ENCODE measurements at places on chromosomes 5 and 9. TPM values are rescaled to one million over a fixed set of nuclear protein-coding genes. Genes with fewer than 3 reads are reported as not detected.
A peak's percentile ranks its signal among the peaks of the same experiment; 100 is the strongest.

Gene ADAMTSL2
- total RNA-seq: 8.1 TPM

DNA sequence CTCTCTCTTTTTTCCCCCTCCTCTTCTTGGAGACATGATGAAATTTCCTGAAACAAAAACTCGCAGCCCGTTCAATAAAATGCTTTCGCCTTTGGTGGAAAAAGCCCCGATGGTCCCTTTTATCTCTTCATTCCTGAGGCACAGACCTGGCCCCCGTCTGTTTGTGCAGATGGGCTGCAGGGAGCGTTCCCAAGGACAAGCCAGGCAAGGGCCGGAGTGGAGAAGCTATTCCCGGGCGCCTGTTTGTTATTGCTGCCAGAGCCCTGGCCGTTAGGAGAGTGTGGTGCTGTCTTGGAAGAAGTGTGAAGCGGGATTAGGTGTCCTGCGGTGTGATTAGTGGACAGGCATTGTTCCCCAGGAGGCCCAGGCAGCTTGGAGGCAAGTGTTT lies 71.9 kb downstream of the SMIM23 start:
- DNase-seq: no peak

Gene CSF1R
- 19.5 TPM for total RNA-seq

DNA sequence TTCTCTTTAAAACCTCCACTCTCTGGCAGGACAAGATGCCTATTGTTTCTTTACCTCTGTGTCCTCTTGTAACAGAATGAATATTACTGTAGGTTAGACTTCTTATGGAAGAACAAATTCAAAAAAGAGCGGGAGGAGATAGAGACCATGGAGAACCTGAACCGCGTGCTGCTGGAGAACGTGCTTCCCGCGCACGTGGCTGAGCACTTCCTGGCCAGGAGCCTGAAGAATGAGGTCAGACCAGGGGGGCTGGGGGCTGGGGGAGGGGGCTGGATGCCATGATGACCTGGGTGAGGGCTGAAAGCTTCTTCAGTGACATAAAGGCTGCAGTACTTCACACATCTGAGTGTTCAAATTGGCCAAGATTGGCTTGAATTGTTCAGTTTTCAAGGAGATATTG lies 61.4 kb downstream of the CFAP90 start:
- DNase-seq: no peak

Gene RORB
- 5.7 TPM for total RNA-seq

GRCh38 chr5:29779141-29779540 lies 1414.3 kb upstream of the CDH6 start:
- DNase-seq: no peak

DNA sequence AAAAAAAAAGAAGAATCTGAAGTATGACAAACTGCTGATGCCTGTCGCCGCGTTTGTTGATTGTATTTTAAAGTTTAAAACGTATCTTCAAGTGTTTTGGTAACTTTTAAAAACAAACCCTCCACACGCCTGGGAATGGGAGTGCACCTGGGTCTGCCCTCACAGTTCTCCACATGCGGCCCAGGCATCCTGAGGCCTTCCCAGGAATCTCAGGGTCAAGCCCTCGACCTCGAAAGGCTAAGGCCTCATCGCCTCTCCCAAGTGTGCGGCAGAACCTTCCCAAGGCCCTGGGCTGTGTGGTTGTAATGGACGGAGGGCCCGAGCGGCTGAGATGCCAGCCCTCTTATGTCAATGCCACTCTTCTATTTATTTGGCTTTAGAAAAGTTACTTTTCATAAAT lies 94.4 kb downstream of the CAMSAP1 start:
- DNase-seq: peak; percentile 18

Gene TMEM252
- total RNA-seq: not detected

GRCh38 chr9:5786370-5787127 lies 46.4 kb downstream of the ERMP1 start:
- DNase-seq: no peak

Gene OR1Q1
- total RNA-seq: not detected

GRCh38 chr9:7974335-7974960 lies 174.9 kb upstream of the DMAC1 start:
- no peak for DNase-seq

- no peak for DNase-seq
Observed at GRCh38 chr9:136029556-136029955, 65.5 kb downstream of the NACC2 start.

DNA sequence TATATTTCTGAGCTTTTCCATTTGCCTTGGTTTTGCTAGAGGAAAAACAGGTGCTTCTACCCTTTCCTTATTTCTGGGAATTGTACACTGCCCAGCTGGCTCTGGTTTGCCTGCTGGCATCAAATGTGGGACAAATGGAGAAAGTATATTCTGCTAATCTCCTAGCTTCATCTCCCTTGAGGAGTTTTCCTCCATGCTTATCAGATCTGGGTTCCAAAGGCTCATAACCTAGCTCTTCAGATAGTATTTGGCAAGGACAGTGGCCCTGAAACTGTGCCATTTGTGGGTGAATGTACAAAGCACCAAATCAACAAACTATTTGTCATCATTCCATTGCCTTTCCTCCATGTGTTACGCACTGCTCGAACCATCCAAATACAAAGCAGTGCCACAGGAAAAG lies 16.2 kb downstream of the PRLR start:
- DNase-seq: no peak

Gene LCN10
- 7.7 TPM for total RNA-seq

- DNase-seq: no peak
Observed at GRCh38 chr5:124891179-124891578, 144.7 kb upstream of the ZNF608 start.

DNA sequence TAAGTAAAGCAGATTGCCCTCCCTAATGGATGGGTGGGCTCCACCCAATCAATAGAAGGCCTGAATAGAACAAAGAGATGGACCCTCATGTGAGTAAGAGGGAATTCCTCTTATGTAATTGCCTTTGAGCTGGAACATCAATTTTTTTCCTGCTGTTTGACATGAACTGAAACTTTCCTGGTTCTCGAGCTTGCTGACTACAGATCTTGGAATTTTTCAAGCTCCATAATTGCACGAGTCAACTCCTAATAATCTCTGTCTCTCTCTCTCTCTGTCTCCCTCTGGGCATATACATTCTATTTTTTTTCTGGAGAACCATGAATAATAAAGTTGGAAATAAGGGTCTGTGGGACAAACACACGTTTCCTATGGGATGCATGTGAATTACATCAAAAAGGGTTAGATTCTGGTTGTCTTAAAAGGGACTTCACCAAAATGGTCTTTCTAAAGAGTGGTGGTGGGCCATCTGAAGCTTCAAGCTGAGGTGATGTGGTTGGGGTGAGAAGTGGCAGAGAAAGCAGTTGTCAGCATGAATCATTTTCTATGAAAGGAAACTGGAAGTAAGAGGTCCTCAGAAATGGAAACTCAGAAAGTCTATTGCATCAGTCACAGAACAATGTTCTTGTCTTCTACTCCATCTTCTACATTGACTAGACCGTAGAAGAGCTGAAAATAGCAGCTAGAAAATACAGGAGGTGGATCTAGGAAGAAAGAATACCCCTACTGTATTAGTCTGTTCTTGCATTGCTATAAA lies 47.0 kb upstream of the HOMER1 start:
- no peak for DNase-seq

DNA sequence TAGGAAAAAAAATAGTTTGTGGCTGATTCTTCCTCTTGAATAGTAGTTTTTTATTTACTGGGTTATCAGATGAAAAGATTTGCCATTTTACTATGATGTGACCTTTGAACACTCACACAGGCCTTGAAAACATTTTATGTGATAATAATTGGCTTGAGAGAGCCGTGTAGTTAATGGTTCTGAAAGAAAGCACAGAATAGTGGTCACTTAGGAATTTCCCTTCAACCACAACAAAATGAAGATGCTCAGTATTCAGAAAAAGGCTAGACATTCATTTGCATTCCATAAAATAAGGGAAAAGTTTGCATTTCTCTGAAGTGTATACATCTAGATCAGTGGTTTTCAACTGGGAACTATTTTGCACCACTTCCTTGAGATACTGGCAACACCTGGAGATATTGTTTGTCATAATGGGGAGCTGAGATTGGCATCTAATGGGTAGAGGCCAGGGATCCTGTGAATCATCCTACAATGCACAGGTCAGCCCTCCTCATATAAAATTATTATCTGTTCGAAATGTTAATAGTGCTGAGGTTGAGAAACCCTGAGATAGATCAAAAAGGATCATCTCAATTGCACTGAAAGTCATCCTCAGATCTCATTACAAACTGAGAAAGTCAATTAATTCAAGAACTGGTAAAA lies 446.4 kb upstream of the CCNG1 start:
- DNase-seq: no peak

- DNase-seq: no peak
Observed at GRCh38 chr5:180086816-180087399, 15.3 kb upstream of the RNF130 start.

DNA sequence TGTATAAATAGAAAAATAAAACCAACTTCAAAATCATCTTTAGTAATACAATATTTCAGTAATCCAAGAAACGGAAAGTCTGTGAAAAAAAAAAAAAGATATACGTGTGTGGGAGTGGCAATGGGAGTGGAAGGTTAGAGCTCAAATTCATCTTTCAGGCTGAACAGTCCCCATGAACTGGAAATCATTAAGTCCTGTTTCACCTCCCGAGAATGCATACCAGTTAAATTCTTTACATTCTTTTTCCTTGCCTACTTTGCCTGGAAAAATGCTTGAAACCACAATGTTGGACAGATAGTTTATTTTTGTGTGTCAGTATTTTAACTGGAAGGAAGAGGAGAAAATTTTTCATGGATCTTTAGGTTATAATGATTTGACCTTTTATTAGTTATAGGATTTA lies 166.8 kb downstream of the MUSK start:
- no peak for DNase-seq

Gene SHLD3
- total RNA-seq: 1.2 TPM

DNA sequence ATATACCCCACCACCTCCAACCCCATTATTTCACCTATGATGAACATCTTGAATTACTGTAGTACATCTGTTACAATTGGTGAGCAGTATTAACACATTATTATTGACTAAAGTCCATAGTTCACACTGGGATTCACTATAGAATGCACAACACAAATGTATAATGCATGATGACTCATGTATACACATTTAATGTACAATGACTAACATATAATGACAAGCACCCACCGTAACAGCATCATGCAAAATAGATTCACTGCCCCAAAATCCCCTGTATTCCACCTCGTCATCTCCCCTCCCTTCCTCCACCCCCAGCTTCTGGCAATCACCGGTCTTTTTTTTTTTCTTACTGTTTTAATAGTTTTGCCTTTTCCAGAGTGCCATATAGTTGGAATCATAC lies 47.1 kb upstream of the NEK6 start:
- DNase-seq: no peak

GRCh38 chr5:27854243-27854852 lies 816.0 kb upstream of the CDH9 start:
- DNase-seq: no peak

DNA sequence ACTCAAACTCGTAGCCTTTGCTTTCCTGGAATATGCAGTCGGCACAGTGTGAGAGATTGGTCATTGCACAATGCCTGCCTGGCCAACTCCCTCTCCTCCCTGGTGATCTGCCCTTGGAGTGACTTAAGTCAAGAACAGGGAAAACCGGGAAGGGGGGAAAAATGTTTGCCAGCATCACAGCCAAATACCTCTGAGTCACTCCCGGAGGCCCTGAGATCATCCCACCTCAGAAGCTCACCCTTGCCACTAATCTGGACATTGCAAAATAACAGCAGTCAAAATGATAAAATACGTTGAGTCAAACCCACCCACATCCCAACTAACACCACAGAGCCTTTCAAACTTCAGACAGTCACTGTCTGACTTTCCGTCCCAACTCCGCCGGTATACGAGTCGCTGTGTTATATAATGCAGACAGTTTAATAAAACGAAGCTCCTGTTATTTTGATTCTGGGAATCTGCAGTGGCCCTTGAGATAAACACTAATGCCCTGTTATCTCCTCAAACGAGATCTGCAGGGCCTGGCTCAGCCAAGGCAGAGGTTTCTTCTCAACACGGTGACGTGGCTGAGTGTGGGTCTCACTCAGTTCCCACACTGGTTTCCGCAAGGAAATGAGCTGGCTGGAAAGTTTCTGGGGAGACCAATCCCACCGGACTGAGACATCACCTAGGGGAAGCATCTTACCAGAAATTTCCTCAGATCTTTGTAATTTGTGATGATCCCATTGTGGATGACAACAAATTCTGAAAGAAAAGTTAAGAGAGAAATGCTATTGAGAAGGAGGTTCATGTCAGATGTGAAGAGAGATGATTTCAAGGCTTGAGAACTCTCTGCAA lies 22.1 kb downstream of the GFPT2 start:
- peak; percentile 67 for DNase-seq

DNA sequence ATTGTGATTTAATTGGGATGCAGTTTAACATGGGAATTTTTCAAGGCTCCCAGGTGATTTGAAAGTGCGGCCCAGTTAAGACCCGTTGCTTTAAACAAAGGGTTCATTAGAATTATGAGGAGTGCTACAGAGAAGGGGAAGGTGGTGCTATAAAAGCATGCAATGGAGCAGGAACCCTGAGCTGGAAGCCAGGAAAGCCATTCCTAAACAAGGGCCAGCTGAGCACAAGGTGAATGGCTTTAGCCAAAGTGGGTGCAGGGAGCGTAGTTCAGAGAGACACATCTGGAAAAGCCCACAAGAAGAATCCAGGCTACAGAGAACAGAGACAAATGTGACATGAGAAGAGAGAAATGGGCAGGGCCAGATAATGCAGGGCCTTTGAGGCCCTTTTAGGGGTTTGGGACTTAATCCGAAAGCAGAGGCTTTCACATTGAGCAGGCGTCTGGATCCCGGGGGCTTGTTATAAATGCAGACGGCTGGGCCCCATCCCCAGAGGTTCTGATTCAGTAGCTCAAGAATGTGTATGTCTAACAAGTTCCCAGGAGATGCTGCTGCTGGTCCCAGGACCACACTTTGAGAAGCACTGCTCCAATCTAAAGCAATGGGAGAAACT lies 138.1 kb upstream of the WWC1 start:
- no peak for DNase-seq

DNA sequence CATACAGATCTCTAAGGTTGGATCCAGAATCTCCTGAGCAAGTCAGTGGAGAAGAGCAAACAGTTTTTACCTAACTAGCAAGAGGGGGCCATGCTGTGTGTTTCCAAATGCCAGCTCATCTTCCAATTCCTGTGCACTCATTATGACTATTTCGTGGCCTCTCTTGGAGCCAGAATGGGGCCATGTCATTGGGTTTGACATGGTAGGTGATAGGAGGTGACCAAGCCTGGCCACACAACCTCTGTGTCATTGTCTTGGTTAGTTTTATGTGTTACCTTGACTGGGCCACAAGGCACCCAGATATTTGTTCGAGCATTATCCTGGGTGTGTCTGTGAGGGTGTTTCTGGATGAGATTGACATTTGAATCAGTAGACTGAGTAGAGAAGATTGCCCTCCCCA lies 206.2 kb downstream of the HSPA4 start:
- DNase-seq: no peak

Gene EQTN
- total RNA-seq: not detected

All from Right ventricle myocardium superior (tissue), 1 donor.